Cardiac muscle cell (in vitro differentiated cells and primary cell): ENCODE measurements at places on chromosomes 12 and 14.

- peak; percentile 79 for DNase-seq
Observed at GRCh38 chr12:84912198-84913128, at the start of gene SLC6A15. SLC6A15 (minus strand) TSS chr12:84912799; CDS start chr12:84892120, 20,679 bp downstream.

GRCh38 chr12:19712041-19712440 lies 272.7 kb downstream of the AEBP2 start:
- DNase-seq, result no peak

DNA sequence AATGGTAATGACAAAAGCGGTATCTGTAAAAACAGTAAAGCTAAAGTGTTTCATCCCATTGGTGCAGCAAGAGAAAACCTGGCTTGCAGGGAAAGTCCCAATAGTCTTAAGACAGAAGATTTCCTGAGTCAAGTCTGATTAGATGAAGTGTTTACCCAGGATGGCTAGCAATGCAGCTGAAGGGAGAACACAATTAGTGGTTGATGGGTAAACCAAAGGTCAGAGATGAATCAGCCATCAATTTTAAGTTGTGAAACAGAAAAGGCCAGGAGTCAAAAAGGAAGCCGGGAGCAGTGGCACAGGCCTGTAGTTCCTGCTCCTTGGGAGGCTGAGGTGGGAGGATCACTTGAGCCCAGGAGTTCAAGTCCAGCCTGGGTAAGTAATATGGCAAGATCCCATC lies 52.6 kb downstream of the SEC23A start:
- no peak for DNase-seq

GRCh38 chr12:57176846-57177245 lies 29.4 kb upstream of the LRP1-AS start:
- no peak for DNase-seq

- no peak for DNase-seq
Observed at GRCh38 chr14:45361727-45362126, 108.7 kb upstream of the MIS18BP1 start.

GRCh38 chr12:121467638-121468498 lies 68.0 kb downstream of the RNF34 start:
- DNase-seq, result peak; percentile 67

- peak; percentile 2 for DNase-seq
Observed at GRCh38 chr14:21612324-21612723, 22.4 kb downstream of the OR10G2 start.

DNA sequence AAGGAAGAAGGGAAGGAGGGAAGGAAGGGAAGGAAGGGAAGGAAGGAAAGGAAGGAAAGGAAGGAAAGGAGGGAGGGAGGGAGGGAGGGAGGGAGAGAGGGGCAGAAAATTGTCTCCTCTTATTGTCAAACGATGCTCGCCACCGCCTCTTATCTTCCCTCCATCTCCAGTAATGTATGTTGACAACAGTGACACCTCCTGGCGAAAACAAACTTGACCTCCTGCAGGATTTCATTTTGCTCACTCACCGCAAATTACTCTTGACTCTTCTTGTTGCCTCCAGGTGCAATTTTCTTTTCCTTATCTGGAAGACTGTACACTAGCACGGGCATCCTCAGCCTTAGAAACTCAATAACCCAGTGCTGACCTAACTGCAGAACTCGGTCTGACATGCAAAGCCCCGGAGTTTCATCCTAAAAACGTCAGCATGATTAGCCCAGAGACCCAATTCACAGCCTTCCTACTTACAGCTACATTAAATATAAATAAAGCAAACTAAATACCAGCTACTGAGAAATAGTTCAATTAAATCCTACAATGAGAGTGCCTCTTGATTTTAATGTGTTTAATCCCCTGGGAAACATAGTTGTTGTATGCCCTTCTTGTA lies 512.4 kb upstream of the TMPO start:
- DNase-seq, result peak; percentile 41

DNA sequence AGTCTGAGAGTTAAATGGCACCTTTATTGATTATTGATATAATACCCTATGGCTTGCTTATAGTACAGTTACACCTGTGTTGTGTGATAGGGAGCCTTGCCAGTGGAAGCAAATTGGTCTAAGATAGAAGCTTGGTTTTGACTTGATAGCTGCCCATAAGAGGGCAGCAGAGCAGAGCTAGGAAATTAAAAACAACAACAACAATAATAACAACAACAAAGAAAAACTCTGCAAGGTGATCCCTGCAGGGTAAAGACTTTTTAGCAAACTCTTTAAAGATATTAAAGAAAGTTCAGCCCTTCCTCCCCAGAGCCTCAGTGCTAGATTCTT lies 18.0 kb upstream of the RNASE10 start:
- DNase-seq, result no peak

- DNase-seq, result no peak
Observed at GRCh38 chr14:91354979-91355685, 62.5 kb downstream of the CCDC88C start.

- DNase-seq, result no peak
Observed at GRCh38 chr12:63038713-63039100, 103.8 kb upstream of the PPM1H start.

DNA sequence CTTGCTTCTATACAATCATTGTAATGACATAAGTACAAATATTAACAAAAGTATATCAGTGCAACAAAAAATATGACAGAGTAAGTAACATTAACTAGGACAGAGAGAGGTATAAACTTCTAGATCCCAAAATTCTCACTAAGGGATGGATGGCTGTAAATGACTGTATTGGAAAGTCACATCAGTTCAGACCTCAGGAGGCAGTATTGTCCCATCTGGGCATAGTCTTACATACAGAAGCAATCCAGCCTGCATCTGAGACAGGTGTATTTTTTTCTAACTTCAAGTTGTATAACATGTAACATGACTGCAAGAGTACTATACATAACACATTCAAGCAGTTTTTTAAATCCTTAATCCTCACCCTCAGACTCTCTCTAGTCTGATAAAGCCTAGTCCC lies 99.0 kb downstream of the GARIN6 start:
- peak; percentile 2 for DNase-seq

- no peak for DNase-seq
Observed at GRCh38 chr12:113996026-113996425, 29.9 kb upstream of the RBM19 start.

GRCh38 chr14:55789406-55789805 lies 209.4 kb downstream of the KTN1 start:
- DNase-seq, result no peak

DNA sequence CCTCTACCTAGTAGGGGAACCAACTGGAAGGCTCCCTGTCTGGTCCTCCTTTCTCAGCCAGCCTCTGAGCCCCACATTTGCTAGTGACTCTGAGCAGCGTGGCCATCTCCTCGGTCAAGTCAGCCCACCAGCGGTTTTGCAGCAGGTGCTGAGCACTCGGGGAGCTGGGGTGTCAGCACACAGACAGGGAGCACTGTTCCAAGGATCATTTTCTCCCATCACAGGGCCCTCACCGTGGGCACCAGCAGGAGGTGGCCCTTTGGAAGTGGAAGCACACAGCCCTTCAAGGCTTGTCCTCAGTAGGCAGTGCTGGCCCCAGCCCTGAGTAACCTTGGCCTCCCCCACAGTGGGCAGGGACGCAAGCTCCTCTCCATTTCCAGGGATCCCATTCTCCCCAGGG lies 24.1 kb upstream of the EML1 start:
- no peak for DNase-seq

DNA sequence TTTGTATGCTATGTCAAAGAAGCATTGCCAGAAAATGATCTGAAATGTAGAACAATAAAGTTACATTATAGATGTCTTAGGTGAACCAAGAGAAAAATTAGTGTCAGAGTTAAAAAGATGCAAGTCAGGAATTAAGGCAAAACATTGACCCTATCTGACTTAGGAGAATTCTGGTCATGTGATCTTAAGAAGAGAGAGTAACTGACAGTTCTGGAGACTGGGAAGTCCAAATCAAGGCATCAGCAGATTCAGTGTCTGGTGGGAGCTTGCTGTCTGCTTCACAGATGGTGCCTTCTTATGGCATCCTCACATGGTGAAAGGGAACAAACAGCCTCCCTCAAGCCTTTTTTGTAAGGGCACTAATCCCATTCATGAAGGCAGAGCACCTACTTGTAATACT lies 42.8 kb downstream of the BICD1 start:
- DNase-seq, result no peak

GRCh38 chr12:116039081-116039480 lies 238.4 kb downstream of the MED13L start:
- DNase-seq, result peak; percentile 21

GRCh38 chr14:102217987-102218421 lies 78.3 kb downstream of the WDR20 start:
- DNase-seq, result no peak

GRCh38 chr12:106747973-106748436 lies 26.5 kb upstream of the RIC8B start:
- no peak for DNase-seq

- DNase-seq, result peak; percentile 77
Observed at GRCh38 chr12:93403988-93404803, 26.5 kb downstream of the NUDT4 start.

DNA sequence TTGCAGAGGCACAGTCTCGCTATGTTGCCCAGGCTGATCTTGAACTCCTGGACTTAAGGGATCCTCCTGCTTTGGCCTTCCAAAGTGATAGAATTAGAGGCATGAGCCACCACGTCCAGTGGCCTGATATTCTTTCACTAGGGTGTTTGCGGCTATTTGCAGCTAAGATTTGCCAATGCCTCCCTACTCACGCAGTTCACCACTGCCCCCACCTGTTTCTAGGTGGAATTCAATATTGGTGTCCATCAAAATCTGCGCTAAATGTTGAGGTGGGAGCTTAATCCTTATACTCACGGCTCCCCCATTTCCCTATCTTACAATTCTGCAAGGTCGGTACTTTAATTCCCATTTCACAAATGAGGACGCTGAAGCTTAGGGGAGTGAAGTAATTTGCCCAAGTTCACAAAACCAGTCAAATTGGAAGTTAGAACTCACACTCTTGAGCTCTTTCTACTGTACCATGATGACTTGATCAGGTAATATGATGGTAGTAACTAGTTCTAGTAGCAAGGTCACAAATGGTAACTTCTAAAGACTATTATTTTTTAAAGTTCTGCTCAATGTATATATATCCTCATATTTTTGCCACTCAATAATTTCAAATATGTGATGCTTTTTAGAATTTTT lies 22.1 kb upstream of the LRRC9 start:
- DNase-seq, result peak; percentile 47

GRCh38 chr14:103816991-103817390 lies 30.4 kb downstream of the PPP1R13B start:
- DNase-seq, result no peak

GRCh38 chr14:65198346-65198745 lies 96.0 kb upstream of the MAX start:
- no peak for DNase-seq

- no peak for DNase-seq
Observed at GRCh38 chr12:126567016-126567415, 1501.8 kb downstream of the AACS start.

DNA sequence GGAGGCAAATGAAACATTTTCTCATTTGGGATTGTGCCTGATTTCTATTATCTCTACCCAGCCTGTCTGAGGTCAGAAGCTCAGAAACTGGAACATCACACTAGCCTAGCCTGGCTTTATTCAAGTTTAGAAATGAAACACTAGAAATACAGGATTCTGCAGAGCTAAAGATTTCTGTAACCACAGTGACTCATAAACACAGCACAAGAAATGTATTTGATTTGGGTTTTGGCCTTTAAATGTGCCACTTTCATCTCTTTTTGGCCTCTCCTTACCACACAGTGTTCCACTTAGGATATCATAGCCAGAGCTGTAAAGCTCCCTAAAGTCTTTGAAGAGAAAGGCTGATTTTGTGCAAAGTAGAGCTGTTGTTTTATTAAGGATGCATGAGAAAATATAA lies 307.5 kb downstream of the EMP1 start:
- peak; percentile 5 for DNase-seq
